H54 (cell line): ENCODE measurements at places on chromosomes 12 and 14.
A peak's percentile ranks its signal among the peaks of the same experiment; 100 is the strongest.

- DNase-seq, result no peak
These were observed 123.4 kb downstream of the TTC7B start for GRCh38 chr14:90692826-90693225.

- DNase-seq, result no peak
These were observed 126.1 kb upstream of the MAX start for GRCh38 chr14:65228436-65228835.

DNA sequence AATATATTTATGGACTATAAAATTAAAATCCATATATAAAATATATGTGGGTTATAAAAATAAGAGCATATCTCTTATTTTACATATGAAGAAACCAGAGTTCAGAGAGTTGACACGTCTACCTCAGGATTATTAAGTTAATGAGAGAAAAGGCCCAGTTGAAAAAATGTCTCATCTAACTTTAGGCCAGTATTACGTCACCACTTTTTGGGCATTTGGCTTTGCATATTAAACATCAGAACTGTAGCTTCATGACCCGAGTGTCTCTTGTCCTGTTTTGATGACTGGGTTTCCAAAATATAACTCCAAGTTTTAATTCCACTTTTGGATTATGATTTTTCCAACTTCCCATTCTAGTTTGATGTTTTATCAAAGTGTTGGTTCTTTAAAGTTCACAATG, 1026.1 kb downstream of the SLC6A15 start:
- no peak for DNase-seq

DNA sequence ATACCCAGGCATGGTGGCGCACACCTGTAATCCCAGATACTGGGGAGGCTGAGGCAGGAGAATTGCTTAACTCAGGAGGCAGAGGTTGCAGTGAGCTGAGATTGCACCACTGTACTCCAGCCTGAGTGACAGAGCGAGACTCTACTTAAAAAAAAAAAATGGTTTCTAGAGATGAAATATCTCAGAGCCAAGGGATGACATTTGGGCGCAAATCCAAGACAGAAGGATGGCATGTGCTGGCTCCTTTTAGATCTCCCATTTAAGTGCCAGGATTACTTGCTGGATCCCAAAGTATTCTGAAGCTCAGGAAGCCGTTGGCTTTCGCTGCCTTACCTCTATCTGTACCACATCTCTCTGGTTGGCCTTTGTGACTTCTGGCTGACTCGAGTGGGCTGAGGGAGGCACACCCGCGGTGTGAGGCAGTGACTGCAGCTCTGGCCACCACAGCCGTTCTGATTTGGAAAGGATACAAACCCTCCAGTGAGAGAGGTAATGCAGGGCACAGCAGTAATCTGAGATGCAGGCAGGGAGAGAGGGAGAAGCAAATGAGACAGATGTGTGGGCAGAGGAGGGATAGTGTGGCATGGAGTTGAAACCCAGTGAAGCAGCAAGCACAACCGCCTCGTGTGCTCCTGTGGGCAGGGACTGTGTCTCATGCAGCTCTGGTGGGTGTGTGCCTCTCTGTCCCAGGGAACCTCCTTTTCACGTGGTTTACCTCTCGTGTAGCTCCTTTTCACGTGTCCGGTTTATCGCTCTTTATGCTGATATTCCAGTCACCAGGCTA, 4.9 kb downstream of the B4GALNT3 start:
- DNase-seq, result no peak

DNA sequence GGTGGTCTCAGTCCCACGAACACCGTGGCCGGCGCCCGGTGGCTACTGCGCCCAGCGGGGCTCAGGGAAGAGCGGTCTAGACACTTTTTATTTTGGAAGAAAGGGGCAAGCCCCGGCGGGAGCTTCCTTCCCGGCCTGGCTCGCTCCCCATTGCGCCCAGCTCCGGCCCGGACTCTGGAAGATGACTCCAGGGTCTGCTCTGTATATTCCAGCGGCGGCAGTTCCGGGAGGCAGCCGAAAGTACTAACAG, 225.1 kb upstream of the CRY1 start:
- DNase-seq, result no peak

DNA sequence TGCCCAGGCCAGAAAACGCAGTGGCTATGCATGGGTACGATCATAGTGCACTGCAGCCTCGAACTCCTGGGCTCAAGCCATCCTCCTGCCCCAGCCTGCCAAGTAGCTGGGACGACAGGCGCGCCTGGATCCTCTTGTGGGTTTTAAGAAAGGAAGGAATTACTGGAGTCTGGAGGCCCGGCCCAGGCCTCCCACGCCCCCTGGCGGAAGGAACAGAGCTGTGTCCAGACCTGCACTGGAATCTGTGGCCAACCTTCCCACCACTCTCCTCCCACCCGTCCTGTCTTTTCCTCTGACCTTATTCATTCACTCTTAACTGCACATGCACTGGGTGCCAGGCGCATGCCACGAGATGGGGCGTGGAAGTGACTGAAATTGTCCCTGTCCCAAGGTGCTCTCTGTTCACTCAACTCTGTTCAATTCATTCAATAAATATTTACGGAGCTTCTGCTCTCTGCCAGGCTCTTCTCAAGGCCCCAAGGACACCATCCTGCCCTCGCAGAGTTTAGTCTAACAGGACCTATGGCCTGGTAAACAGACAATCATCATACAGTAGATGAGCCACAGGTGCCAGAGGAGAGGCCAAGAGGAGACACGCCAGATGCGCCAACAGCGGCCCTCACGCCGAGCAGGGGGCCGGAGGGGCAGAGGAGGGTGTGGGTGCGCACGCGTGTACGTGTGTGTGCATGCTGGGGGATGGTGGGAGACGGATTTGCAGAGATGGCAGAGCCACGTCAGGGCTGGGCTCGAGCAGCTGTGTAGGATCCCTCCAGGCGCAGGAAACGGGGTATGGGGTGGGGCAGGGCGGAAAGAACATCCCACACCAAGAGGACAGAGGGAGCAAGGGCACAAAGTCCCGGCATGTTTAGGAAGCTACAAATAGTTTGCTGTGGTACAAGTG, 13.7 kb upstream of the TMEM106C start:
- DNase-seq, result peak; percentile 92

DNA sequence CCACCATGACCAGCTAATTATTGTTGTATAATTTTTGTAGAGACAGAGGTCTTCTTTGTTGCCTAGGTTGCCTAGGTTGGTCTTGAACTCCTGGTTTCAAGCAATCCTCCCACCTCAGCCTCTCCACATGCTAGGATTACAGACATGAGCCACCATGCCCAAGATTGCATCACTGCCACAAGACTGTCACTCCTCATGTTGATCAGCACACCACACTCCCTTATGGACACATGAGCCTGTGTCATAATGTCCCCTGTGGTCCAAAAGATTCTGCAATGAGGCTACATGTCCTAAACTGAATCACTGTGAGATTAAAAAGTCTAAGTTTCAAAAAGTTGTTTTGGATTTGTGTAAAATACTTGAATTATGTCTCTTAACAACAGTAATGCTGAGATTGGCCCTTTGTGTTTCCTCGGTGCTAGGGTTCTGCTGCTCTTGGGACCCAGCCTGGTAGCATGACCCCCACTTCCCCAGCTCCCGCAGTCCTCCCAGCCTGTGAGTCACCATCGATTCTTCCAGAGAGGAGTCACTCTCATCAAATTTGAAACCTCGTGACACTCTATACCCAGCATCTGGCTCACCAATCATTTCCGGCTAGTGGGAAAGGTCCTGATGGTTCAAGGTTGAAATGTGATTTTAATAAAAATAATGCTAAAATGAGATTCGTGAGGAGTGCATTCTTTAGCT, 890.9 kb downstream of the VRK1 start:
- no peak for DNase-seq

GRCh38 chr12:68331869-68332727, at the start of gene MDM1:
Gene MDM1 (minus strand): TSS chr12:68332362. CDS start chr12:68332245, 117 bp downstream.
- DNase-seq, result peak; percentile 89

DNA sequence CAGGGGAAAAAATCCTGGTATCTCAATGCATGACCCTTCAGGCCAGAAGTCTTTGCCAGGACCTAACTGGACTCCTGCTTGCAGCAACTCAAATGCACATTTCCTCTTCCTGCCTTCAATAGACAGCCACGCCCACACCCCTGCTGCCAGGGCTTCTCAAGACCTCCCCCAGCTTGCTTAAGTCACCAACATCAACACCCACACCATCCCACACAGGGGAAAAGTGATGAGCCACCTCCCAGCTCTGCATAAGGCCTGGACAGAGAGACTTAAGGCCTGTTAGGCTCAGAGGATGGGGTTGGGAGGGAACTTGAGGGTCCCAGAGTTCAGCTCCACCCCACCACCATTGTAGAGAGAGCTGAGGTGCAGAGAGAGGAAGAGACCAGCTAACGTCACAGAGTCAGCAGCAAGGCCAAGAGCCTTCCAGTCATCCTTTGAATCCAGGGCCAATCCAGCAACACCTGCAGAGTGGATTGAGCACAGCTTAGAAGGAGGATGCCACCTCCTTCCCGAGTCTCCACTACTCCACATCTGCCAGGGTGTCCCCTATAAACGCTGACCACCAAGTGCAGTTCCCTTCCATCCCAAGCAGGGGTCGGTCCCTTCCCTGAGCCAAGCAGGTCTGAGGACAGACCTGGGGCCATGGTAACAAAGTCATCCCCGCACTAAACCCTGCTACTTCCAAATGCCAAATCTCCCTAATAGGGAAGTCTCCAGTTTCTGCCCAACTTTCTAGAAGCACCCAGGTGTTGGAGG, 50.0 kb downstream of the KDM2B start:
- DNase-seq, result peak; percentile 92

GRCh38 chr12:47767216-47767724, 5.8 kb upstream of the SLC48A1 start:
- DNase-seq, result no peak

DNA sequence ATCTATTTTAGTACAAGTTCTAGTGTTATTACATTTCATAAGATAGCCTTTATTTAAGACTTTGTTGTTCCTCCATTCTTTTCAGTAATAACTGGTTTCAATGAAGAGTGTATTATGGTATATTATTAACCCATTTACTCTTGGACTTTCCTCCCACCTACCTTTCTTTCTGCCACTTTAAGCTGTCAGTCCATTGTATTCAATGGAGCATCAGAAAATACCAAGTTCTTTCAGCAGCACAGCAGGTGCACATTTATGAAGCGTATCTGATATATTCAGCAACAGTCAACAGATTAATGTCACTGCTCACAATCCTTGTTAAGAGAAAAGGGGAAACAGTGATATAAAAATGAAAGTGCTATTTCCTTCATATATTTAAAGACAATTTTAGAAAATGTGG, 660.9 kb downstream of the C12orf50 start:
- DNase-seq, result no peak

- no peak for DNase-seq
These were observed 1.7 kb downstream of the HSPA2 start for GRCh38 chr14:64541972-64542835.

- DNase-seq, result no peak
These were observed 3.0 kb upstream of the DHRS4 start for GRCh38 chr14:23950411-23951135.

- DNase-seq, result no peak
These were observed 7.9 kb upstream of the HCAR1 start for GRCh38 chr12:122738571-122738970.

DNA sequence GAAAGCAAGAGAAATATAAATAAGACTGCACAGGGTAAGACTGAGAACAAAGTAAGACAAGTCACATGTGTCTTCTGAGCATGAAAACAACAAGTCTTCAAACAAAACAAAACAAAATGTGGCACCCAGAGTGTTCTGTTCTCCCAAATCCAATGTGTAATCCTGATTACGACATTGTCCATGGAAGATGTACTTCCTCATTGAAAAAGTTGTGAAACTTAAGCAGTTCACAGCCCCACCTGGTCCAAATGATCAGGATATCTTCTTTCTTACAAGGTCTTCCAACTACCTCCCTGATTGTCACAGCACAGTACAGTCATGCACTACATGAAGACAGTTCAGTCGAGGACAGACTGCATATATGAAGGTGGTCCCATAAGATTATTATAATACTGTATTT, 23.3 kb upstream of the NEK9 start:
- DNase-seq, result no peak

- DNase-seq, result no peak
These were observed 113.5 kb upstream of the EGLN3 start for GRCh38 chr14:34064349-34064748.

DNA sequence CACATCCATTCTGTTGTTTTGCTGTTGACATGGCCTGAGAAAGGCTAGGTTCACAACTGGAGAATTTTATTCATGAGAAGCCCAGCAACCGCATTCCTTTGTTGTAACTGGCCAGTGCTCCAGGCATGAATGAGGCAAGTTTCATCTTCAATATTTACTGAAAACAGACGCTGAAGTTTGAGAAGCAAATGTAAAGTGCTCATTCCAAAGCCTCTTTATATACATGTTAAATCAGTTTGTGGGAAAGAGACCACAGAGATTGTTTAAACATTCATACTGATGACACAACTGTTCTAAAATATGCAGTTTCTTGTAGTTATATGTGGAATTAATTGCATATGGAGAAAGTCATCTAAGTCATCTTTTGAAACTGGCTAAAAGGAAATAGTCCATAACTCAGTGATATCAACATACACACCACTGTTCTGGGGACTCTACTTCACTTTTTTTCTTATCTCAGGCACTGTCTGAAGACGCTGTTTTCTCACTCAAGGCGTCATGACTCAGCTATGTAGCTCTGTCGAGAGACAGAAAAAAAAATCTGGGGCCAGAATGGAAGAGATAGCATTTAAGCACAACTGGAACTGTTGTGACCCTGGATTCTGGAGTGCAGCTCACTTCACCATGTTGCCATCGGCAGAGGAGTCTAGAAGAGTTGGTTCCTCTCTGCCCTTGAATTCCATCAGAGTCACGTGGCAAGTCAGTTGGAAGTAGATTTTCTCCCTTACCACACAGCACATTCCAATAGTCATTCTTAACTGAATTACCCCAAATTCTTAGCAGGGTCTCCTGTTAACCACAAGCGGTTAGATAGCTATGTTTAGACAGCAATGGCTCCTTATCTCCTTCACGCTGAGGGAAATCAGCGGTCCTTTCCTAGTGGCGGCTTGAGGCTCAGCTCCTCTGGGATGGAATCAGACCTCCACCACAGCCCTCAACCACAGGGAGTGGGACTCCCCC, 258.4 kb upstream of the HMGA2 start:
- DNase-seq, result no peak

DNA sequence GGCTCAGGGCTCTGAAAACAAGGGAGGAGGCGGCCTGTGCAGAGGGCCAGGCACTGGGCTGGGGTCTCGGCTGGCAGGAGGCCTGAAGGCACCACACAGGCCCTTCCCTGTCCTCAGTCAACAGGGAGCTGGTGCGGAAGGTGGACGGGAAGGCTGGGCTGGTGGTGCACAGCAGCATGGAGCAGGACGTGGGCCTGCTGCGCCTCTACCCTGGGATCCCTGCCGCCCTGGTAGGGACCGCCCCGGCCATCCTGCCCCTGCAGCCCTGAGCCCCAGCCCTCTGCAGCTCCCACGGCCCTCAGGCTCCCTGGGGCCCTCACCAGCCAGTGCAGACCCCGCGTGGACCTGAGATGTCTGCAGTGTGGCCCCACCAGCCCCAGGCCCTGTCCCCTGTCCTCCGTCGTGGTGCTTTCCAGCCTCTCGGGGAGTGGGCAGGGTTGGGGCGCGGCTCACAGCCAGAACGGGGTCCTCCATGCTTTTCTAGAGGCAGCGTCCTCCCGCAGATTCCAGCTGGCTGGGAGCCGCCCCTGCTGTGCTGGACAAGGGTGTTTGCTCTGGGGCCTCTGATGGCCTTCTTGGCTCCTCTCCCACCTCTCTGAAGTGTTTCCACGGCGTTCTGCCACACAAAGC, 18.1 kb downstream of the ASPG start:
- DNase-seq, result no peak
